ENCODE measurements at places on chromosomes 13 and 19.

DNA sequence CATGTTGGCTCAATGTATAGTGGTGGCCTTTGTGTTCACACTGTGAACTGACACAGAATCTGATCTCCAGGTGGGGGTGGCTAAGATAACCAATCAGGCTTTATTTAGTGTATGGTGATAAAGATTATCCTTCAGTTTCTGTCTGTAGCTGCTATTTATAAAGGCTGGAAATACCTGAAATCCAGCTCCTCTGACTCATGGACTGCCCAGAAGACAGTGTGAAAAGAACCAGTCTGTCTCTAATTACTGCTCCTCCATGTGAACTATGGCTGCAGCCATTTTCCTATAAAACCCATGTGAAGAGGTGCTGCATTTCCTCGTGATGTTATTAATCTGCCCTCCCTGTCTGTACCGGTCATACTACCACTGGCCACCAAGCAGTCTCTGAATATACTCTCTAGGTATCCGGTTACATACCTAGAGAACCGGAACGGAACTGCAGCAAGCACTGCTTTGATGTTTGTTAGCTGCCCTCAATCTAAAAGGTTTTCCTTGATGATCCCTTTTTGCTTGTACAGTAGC, 238.0 kb downstream of the LHFPL6 start:
- no peak for DNase-seq

- no peak for DNase-seq
Observed at GRCh38 chr13:95246292-95247082, 54.8 kb downstream of the ABCC4 start.

DNA sequence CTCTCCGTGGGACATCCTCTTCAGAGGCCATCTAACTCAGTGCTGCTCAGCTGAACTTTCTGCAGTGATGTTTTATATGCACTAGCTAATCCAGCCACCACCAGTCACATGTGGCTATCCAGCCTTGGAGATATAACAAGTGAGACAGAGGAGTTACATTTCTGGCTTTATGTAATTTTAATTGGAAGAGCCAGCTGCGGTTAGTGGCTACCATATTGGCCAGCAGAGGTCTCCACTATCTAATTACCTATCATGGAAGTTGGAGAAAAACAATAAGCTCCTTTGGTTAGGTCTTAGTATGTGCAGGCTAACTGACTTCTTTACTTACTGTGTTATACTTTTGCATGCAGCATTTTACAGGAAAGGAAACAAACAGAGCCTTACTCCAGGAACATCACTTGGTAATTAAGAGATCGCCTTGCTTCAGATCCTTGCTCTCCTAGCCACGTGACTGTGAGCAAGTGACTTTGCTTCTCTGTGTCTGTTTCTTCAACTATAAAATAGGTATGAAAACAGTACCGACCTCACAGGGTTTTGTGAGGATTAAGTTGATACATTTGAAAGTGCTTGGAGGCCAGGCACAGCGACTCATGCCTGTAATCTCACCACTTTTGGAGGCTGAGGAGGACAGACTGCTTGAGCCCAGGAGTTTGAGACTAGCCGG, 1.6 kb upstream of the KLK10 start:
- DNase-seq, result no peak

DNA sequence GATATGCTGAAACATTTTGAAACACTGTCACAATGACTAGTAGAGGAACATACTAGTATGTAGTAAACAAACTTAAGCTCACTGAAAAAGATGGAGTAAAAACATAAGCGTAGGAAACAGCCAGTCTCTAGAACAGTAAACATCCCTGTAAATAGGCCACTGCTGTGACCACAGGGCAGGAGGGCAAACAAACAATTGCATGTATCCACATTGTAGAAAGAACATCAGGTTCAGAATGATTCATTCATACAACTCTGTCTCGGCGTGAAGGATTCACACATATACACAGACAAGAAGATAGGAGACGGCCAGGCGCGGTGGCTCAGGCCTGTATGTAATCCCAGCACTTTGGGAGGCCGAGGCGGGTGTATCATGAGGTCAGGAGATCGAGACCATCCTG, 390.1 kb downstream of the IRS2 start:
- DNase-seq, result no peak

DNA sequence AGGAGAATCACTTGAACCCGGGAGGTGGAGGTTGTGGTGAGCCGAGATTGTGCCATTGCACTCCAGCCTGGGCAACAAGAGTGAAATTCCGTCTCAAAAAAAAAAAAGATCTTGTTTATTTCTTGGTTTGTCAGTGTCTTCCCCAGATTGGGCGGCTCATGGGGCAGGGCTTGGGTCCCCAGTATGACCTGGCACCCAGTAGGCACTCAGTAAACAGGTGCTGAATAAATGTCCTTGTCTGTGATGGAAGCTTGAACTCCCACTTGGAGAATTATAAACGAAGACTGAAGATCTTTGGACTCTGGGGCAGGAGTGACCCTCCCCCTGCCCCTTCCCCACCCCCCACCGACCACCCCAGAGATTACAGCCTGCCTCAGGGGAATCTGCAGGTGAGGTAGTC, 9.9 kb upstream of the FUT5 start:
- DNase-seq, result no peak

- no peak for DNase-seq
Observed at GRCh38 chr19:10935371-10936059, 6.9 kb downstream of the TIMM29 start.

- DNase-seq, result no peak
Observed at GRCh38 chr13:51630288-51630615, 46.0 kb downstream of the WDFY2 start.

DNA sequence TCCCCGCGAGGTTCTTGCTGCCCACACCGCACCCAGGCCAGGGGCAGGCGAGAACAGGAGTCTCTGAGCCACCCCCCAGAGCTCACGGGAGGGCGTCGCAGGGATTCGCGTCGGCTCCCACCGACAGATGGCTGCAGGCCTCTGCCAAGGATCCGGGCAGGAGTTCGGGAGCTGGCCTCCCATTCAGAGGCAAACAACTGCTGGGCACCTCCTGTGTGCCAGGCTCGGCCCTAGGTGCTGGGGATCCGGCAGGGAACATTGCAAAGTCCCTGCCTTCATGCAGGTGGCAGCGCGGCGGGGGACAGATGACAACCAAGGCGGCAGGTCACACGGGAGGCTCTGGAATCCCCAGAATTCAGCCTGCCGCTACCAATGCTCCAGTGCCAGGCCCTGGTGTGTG, 25.3 kb downstream of the LRRC4B start:
- DNase-seq, result no peak

DNA sequence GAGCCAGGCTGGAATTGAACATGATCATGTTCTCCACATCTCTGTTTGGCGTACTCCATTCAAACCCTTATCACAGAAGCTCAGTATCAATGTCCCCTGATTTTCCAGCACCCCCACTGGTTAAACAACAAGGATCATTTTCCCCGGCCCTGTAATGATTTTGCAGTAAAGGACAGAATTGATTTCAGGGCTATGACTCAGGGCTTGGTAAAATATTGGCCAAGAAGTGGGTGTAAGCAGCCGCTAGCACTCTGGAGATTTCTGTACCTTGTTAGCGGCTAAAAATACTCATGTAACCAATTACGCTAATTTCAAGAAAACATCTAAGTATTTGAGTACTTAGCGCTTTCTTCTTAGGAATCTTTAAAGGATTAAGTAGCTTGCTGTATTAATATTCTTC, 69.5 kb upstream of the FNDC3A start:
- DNase-seq, result no peak

Data from activated CD4-positive, alpha-beta T cell treated with anti-CD3 and anti-CD28 coated beads for 24 hours (primary cell).